ENCODE measurements at places on chromosomes 1 and 21.

DNA sequence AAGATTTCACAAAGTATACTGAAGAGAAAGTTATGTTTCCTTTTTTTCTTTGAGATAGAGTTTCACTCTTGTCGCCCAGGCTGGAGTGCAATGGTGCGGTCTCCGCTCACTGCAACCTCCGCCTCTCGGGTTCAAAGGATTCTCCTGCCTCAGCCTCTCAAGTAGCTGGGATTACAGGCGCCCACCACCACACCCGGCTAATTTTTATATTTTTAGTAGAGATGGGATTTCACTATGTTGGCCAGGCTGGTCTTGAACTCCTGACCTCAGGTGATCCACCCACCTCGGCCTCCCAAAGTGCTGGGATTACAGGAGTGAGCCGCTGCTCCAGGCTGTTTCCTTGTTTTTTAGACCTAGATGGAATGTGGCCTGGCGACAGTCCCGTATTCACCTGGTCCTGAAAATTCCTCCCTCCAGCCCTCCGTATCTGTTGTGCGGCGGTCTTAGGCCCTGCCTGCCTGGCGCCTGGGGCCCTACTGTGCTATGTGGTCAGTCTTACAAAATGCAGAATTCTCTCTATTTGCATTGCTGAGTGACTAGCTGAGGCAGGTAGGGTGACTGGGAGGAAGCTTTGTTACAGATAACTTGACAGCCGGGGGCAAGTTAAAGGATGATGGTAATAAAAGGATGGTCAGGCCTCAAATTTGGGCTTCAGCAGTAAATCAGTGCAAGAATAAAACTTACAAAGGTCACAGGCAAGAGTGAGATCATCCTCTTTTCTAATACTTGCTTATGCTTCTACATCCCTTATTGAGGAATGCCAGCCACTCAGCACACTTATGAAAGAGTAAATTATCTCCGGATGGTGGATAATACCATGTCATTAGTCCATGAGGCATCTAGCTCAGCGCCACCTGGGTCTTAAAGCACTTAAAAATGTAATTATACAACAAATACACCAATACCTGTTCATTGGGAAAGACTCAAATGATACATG lies 30.3 kb downstream of the PARK7 start:
- DNase-seq, result no peak

- DNase-seq, result no peak
Observed at GRCh38 chr1:106217765-106218164, 838.7 kb upstream of the PRMT6 start.

GRCh38 chr1:116105996-116106395 lies 5.2 kb upstream of the MAB21L3 start:
- DNase-seq, result no peak

- DNase-seq, result no peak
Observed at GRCh38 chr1:153292740-153293479, 19.8 kb downstream of the PGLYRP3 start.

GRCh38 chr1:237012788-237013383 lies 8.6 kb upstream of the MT1HL1 start:
- DNase-seq, result peak; percentile 13

GRCh38 chr1:119829625-119830024 lies 18.4 kb upstream of the REG4 start:
- peak; percentile 17 for DNase-seq

GRCh38 chr1:25996966-25997827 lies 666 bp downstream of the PAFAH2 start:
- peak; percentile 63 for DNase-seq

DNA sequence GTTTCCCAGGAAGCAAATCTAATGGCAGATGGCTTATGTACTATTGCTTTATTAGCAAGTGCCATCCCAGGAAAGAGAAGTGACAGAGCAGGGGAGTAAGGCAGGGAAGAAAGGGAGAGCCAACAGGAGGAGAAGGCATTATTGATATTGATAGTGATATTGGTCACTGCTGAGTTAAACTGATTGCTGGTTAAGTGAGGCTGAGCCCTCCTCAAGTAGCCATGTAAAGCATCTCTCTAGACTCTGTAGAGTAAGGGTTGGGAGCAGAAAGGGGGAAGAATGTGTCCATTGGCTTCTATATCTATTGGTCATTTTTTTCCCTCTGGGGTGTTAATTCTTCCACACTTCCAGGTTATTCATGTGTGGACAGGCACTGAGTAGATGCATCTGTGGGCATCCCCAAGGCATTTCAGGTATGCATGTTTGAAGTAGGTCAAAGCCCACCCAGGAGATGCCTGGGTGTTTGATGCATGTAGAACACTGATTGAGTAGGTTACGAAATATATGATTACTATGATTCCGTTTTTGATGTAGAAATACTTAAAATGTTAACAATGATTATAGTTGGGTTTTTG lies 290.5 kb upstream of the DPYD start:
- no peak for DNase-seq

- DNase-seq, result no peak
Observed at GRCh38 chr21:36188937-36189336, 32.3 kb downstream of the DOP1B start.

DNA sequence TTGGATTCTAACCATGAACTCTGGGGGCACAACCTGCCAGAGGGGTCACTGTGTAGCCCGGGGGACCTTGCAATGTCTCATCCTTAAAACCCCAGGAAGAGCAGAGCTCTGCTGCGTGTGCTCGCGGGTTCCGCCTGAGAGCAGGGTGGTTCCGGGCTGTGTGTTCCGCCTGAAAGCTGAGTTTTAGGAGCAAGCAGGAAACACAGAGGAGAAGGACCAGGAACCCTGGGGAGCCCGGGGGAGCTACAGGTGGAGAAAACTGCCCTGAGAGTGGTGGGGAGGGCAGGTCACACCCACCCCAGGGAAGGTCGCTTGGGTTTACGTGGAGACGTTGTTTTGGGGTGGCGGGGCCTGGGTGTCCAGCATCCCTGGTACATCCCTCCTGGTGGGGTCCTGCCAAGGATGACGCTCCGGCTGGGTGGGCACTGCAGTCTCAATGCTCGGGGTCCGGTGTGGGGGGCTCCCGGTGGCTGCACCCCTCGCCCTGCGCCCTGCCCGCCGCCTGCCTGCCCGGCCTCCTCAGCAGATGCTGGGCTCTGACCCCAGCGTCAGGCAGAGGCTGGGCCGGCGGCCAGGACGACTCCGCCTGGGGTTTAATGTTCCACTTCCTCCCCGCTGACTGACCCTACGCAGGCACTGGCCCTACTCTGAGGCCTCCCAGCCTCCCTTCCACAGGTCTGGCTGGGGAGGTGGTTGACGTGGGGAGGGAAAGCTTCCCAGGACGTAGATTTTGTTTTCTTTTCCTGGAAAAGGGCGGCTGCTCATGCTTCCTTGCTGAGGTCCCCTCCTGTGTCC lies 17.3 kb upstream of the C1orf159 start:
- no peak for DNase-seq

DNA sequence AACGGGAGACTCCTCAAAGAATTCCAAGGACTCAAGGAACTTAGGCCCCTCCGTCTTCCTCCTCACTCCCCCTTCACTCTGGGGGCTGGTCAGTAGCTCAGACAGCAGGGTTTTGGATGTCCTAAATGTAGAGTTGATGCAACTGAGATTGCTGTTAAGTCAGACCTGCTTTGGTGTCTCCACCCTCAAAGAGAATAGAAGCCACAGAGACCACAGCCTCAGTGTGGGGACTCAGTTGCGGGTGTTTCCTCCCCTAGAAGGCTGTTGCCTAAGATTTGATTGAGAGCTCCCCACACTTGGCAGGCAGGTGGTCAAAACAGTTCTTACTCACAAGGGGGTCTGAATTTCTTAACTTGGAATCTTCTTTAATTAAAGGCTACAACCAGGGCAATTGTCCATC lies 7.6 kb downstream of the MAN1C1 start:
- no peak for DNase-seq

DNA sequence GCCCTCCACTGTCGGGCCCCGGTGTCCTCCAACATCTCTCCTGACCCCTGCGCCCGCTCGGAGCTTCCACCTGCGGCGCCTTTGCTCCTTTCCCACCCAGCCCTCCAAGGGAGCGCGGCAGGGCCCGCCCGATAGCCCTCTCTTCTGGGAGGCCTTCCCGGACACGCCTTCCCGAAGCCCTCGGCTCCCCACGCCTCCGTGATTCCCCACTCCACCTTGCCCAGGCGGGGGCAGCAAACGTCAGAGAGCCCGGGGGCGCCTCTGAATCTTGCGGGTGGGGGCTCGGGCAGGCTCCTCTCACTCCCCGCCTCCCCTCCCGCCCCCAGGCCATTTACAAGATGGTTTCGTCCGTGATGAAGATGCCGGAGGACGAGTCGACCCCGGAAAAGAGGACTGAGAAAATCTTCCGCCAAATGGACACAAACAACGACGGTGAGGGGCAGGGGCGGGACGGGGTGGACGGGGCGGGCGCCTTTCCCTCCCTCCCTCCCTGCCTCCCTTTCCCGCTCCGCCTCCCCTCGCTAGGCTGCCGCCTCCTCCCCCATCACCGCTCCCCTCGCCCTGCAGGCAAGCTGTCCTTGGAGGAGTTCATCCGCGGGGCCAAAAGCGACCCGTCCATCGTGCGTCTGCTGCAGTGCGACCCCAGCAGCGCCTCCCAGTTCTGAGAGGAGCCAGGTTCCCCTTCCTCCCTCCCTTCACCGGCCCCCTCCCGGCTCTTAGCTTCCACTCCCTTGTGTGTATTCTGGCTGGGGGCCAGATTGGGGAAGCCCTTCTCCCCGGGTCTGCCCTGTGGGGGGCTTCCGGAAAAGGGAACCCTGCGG lies 7.1 kb downstream of the HPCA start:
- DNase-seq, result peak; percentile 84

All from eye (tissue), 1 donor.